Endothelial cell of umbilical vein (primary cell): ENCODE measurements at places on chromosomes 3 and 15. TPM values are rescaled to one million over a fixed set of nuclear protein-coding genes. Genes with fewer than 3 reads are reported as not detected.

The AADACL2 gene
- not detected in 2 replicates for polyA plus RNA-seq

- DNase-seq: no peak
Measured at GRCh38 chr15:65008983-65009382, 19.3 kb upstream of the SPG21 start.

DNA sequence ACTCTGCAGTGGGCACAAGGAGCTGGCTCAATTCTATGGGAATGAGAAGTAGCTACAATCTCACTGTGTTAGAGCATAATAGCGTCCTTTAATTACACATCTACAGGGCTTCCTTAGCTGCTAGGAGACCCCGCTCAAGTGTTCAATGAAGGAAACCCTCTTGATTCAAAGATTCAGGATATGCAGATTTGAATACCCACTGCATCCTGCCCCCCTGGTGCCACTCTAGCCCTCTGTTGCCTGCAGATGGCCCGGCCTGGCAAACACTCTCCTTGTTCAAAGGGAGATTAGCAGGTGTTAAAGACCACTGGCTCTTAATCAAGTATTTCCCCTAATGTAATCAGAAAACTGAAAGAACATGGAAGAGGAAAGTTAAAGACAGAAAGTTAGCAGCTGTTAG is 356.6 kb downstream of the VGLL3 start:
- no peak for DNase-seq

DNA sequence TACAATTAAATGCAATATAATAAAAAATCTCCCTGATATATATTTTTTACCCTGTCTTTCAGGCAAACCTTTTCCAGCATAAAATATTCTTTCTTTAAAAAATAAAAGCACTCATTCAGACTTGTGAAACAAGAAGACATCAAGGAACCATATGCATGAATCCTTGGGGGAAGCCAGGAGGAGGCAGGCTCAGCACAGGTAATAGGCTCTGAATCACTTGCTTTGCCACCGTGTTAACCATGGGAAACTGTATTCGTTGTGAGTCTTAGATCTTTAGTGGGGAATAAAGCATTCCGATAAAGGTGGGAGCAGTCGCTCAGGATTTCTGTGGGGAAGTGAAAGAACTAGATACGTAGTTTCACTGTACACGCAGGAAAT is 42.4 kb downstream of the FBN1 start:
- peak; percentile 81 for DNase-seq

- DNase-seq: no peak
Measured at GRCh38 chr3:28891485-28891884, 389.4 kb upstream of the RBMS3 start.

The PLA2G4E gene
- not detected in 2 replicates for polyA plus RNA-seq

The CDAN1 gene
- polyA plus RNA-seq: 6.5 and 7.2 TPM in 2 replicates

The NAALADL2 gene
- 0.86 and 1.1 TPM in 2 replicates for polyA plus RNA-seq

The GOLGA6L7 gene
- polyA plus RNA-seq: not detected in 2 replicates

GRCh38 chr15:89002281-89002761 is 85.9 kb upstream of the ABHD2 start:
- no peak for DNase-seq

GRCh38 chr15:95715906-95716656 is 614.4 kb upstream of the NR2F2 start:
- DNase-seq: no peak

DNA sequence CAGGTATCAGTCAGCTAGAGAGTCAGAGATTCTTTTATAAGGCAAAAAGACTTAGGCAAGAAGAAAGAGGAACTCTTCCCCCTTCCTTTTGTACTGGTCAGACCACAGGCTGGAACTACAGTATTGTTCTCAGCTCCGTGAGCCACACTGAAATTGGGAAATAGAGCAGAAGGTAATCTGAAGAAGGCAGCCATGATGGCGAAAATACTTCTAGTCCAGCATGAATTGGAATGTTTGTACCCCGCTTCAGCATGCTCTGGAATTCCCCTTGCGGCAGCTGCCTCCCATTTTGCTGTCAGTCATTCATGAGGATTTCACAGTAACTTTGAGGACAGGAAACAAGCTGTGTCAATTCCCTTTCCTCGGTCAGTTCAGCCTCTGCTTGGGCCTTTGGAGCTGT is 96.2 kb downstream of the CORO2B start:
- DNase-seq: peak; percentile 25

The RGMA gene
- polyA plus RNA-seq: 0.03 and 0.06 TPM in 2 replicates

DNA sequence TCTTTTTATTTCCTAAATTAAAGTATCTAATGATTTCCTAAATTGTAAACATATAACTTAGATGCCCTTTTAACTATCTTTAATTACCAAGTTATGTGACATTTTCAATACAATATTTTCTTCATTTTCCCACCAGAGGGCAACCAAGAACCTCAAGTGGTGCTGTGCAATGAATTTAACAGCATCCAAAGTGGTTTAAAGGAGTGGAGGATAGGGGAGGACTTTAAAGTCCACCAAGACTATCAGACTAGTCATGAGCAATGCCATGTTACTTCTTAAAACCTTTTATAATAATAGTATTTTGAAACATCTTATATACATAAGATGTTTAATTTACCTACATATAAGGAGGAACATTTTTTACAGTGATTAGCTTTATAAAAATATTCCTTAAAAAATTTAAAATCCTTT is 74.4 kb downstream of the DLG1 start:
- DNase-seq: peak; percentile 64

DNA sequence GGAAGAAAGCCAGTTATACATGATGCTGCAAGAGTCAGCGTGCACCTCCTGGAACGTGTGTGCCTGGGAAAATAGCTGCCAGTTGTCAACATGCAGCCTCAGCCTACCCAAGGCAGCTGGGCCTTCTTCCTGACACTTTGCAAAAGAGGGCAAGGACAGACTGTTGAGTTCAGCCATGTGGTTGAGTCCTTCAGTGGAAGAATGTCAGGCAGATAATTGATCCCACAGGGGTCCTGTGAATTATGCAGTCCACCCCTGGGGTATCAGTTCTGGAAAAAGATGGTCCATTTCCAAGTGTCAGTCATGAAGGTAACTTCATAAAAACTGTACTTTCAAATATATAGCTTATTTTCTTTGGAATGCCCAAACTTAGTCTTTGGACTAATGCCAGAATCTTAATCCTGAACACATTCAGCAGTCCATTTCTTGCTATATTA is 79.6 kb downstream of the ARNT2 start:
- no peak for DNase-seq

The EPHB1 gene
- polyA plus RNA-seq: 1.3 and 1.4 TPM in 2 replicates

- no peak for DNase-seq
Measured at GRCh38 chr3:122390665-122391064, 6.7 kb downstream of the FAM162A start.

- peak; percentile 24 for DNase-seq
Measured at GRCh38 chr15:91099995-91100813, at the start of gene SV2B. Gene SV2B (plus strand): TSS chr15:91100257. CDS start chr15:91226264, 126,007 bp downstream.

DNA sequence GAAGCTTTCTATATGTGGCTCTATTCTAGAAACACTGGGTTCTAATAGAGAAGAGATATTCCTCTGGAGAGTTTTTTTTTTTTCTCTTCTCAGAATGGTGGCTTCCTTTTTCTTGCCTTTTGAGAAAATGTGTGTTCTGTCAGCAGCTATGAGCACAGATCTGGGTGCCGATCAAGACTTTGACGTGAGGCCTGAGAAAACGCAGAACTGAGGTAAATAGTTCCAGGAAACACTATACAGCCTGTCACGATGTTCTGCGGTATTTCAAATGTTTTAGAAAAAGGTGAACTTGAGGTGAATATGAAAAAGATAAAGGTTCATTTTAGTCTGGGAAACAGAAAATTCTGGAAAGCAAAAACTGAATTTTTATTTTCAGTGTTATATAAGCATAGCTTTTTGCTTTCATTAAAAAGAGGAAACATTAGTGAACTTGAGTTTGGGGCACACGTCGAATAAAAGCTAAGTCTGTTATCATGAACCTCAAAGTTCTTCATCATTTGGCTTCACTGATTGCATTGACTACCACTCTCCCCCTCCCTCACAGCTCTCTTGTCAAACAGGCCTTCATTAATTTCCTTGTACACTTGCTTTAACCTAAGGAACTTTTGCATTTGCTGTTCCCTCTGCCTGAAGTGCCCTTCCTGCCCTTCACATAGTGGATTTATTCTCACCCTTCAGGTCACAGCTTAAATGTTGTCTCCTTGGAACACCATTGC is 265.1 kb downstream of the NFKBIZ start:
- no peak for DNase-seq

DNA sequence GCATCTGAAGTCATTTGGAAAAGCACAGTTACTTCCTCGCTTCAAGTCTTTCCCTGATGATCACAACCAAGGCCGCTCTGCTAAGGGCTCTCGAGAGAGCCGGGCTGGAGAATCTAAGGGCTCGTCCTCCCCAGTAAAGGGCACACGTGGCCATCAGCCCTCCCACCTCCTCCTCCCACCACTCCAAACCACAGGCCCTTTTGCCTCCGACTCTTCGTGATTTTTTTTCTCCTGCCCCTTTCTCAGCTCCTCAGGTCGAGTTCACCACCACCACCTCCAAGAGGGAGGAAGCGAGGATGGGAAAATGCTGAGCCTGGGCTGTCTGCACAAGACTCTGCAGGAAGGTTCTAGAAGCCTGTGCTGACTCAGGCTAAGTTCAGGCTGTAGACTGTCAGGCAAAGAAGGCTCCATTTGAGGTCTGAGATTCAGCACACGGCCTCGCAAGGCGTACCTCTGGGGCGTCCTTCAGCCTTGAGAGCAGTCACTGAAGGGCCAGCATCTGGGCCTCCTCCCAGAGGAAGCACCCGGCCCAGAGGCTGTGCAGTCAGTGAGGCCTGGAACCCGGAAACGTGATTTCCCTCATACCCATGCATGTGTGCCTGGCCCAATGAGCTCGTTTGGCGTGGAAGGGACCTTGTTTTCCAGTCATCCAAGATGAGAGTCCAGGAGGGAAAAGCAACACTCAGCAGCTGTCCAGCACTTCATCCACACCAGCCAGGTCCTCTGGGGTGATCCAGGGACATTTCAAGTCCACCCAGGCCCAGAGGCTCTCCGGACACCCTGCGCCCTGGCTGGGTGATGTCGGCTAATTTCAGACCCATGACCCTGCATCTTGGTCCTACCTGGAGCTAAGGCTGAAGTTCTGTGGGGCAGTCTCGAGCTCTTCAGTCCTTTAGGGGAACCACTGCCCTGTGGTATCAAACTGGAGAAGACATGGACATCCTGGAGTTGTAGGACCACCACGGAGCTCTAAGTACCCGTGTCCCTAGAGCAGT is 196.8 kb downstream of the XXYLT1 start:
- no peak for DNase-seq

DNA sequence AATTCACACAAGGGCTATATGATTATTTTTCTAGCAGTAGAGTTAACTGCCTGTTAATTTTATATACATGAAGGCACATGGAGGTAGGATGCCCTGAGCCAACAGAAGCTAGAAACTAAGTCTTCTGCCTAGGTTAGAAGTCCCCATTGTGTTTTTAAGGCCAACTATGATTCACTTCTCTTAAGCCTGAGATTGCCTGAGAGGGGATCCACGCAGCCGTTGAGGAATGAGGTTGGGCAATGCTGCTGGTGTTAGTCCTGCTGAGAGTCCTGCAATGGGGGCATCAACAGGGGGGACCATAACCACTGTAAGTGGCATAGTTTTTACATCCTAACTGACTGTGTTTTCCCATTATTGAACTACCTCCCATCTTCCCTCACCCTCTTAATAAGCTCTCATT is 60.1 kb upstream of the PFN2 start:
- no peak for DNase-seq

The SAMD7 gene
- polyA plus RNA-seq: not detected in 2 replicates

GRCh38 chr3:69605867-69606266 is 133.4 kb upstream of the MITF start:
- no peak for DNase-seq

GRCh38 chr3:134332344-134332743 is 41.9 kb downstream of the AMOTL2 start:
- no peak for DNase-seq
